Muscle of leg (tissue), 16 donors: ENCODE measurements at places on chromosomes 6 and 20. TPM values are rescaled to one million over a fixed set of nuclear protein-coding genes. Genes with fewer than 3 reads are reported as not detected.
A peak's percentile ranks its signal among the peaks of the same experiment; 100 is the strongest.

DNA sequence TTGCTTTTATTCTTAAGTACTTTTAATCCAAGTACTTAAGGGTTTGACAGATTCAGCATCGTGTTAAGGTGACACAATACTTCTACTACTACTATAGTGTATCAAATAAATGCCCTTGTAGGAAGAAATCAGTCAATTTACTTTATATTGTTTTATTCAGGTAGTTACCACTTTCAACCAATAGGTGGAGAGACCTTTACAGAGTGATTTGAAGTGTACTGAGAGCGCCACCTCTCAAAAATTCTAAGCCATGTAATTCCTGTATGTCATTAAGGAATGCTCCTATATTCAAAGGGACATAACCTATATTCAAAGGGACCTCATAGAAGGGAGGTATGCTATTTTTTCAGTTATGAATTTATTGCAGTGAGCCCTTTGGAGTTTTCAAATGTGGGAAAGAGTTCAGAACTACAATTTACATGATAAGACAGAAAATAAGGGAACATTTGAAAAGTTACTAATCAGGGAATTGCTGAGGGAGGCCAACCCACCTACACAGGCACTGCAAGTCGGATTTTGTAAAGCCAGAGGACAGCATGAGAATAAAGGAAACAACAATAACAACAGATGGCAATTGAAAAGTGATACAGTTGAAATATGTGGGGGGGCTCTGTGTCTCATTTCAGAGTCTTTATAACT lies 955.6 kb downstream of the TBC1D32 start:
- H3K4me3 ChIP-seq = no peak overlapping the region
- no peaks in the 10 kb centered on the region for H3K36me3 ChIP-seq
- no peaks in the 10 kb centered on the region for H3K27me3 ChIP-seq
- H3K4me1 ChIP-seq = no peaks in the 10 kb centered on the region
- H3K27ac ChIP-seq = no peak overlapping the region

DNA sequence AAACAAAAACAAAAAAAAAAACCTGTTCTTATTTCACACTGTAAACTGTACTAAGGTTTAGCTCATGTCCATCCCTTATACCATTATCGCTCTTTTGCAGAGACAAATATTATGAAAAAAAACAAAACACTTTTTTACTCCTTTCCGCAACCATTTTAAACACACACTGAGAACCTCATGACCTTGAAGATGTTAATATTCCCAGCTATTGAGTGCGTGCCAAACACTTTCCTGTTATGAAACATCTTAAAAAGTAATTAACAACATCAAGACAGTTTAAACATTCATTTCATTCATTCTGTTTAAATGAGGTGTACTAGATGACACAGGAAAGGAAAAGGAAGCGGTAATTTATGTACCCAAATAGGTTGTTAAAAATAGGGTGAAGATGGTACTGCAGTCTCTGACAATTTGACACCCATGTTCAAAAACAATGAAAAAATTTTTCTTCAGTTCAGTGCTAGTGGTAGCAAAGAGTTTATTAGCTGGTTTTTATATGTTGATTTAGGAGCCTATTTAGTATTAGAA lies 3.9 kb upstream of the ARHGAP18 start:
- H3K27me3 ChIP-seq = no peaks in the 10 kb centered on the region
- no peak overlapping the region for H3K4me3 ChIP-seq
- no peak overlapping the region for H3K27ac ChIP-seq

The GPR6 gene
- total RNA-seq = not detected

The HS3ST5 gene
- 0.58 TPM for total RNA-seq

The CLPSL1 gene
- total RNA-seq = not detected

The BEND6 gene
- 0.27 TPM for total RNA-seq

DNA sequence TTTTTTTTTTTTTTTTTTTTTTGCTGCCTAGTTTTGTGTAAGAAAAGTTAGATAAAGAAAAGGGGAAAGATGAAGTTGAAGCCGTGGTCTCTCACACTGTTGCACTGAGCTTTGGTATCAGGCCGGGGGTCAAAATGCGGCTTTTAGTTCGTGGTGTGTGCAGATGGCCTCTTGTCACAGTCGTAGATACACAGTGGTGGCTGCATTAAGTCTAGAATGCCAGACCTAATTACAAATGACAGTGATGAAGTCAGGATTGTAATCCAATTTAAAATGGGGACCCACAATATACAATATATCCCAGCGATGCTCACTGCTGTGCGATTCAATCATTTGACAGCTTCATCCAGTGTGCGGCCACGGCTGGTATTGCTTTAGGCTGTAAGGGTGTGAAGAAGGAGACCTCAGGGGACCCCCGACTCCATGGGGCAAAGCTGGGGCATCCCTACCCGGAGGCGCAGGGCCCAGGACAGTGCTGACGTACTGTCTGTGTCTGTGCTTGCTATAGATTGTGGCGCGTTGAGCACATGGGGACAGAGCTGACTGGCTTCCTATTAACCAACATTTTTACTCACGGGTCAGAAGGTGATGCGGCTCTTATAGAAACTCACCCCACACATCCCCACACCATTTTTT lies 210.0 kb upstream of the SOX4 start:
- H3K36me3 ChIP-seq = no peaks in the 10 kb centered on the region
- no peaks in the 10 kb centered on the region for H3K4me1 ChIP-seq
- no peak overlapping the region for H3K27ac ChIP-seq
- H3K27me3 ChIP-seq = no peaks in the 10 kb centered on the region

DNA sequence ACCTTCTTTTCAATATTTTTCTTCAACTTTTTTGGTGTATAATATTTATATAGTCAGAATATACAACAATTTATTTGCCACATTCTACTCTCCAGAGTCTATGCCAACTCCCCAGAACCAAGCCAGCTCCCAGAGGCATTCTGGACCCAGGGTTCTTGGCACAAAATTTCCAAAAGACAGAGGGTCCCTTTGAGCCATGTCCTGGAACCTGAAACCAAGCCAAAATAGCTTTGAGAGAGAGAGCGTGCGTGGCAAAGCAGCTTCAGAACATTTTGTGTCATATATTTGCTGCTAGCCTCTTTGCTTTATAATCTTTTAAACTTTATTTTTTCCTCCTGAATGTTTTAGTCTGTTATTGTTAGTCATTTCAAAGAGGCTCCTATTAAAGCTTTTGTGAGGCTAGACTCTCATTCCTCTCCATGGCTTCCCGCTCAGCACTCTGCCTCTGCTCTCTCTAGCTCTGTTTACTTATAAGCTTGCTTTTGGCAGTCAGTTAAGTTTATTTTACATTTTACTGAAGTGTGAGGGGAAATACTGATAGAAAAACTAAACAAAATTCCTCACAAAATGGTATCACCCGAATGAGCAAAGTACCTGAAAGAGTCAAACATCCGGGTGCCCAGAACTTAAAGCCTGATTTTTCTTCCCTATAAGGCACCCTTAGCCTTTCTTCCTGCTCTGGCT lies 605.1 kb upstream of the ID4 start:
- no peaks in the 10 kb centered on the region for H3K36me3 ChIP-seq
- H3K27me3 ChIP-seq = no peaks in the 10 kb centered on the region
- H3K27ac ChIP-seq = no peak overlapping the region
- no peak overlapping the region for H3K4me3 ChIP-seq
- peak; percentile 28 for DNase-seq
- H3K4me1 ChIP-seq = no peaks in the 10 kb centered on the region

DNA sequence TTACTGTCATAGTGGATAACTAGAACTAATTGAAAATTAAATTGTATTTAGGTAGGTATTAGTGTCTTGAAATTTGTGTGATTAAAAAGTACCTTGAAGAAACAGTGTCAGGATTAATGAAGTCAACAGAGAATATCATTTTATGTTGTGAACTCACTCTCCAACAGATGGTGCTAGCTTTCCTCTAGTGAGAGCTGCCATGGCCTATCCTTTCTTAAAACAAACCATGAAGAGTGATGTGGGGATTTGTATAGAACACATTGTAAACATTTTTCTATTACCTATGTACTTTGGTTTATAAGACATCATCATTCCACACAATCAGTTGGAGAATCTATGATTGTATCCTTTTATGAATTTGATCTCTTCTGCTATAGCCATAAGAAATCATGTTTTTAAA lies 4.8 kb upstream of the SRSF12 start:
- H3K4me1 ChIP-seq = peaks cover 3% of the 10 kb centered on the region
- H3K27me3 ChIP-seq = no peaks in the 10 kb centered on the region
- peak; percentile 60 for DNase-seq
- no peaks in the 10 kb centered on the region for H3K36me3 ChIP-seq

DNA sequence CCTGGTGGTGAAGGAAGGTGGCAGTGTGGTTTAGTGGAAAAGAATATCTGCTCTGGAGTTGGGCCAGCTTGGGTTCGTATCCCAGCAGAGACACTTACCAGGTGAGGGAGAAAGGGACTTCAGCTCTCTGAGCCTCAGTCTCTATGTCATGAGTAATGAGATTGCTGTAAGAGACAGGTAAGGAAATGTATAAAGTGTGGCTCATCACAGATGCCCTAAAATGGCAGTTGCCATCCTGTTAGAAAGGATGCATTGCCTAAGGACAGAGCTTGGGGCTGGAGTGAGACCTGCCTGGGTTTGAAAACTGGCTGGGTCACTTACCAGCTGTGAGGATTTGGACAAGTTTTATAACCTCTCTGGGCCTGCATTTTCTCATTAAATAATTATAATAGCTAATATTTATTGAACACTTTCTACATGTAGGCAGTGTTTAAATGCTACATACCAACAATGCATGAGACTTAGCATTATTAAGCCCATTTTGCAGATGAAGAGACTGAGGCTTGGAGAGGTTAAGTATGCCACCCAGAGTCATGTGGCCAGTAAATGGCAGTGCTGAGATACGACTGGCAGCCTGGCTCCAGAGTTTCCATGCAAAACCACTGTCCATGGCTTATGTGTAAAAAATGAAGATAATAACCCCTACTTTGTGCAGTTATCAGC lies 157.0 kb downstream of the SOBP start:
- no peak for DNase-seq
- peak overlapping the region; percentile 31 for H3K27ac ChIP-seq
- no peaks in the 10 kb centered on the region for H3K27me3 ChIP-seq
- H3K4me3 ChIP-seq = no peak overlapping the region
- H3K36me3 ChIP-seq = peaks cover 10% of the 10 kb centered on the region
- H3K4me1 ChIP-seq = peaks cover 38% of the 10 kb centered on the region

DNA sequence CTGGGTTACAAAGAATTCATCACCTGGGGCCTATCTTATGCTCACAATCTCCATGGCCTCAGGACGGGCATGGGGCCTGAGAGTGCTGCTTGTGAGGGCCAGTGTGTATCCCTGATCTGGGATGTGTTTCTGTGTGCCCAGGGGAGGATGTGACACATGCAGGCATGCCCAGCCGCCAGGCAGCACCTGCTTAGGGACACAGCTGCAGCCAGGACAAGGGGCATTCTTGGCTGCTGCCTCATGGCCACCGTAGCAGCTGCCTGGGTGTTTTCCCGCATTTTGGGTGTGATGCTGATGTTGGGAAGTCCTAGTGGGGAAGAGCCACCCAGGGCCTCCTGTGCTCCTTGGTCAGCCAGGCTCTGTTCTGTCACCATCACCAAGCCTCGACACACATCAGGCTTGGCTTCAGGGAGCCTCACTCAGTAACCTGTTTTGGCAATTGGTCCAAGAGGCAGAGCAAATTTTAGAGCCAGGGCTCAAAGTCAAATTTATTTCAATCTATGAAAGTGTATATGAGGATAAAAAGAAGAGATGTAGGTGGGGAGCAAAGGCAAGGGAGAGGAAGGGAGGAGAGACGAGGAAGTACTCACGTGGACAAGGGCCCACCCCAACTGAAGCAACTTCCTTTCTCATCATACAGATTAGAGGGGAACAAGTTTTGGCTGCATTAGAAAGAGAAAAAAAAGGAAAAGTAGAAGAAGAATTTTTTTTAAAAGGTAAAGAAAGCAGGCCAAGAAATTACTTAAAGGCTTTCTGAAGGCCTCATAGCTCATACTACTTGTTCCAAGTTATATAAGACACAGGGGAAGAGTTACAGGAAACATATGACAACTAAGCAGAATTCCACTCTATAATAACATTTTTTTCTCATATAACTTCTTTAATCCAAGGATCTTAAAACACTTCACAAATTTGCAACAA lies 269.9 kb upstream of the SUPT3H start:
- no peak overlapping the region for H3K4me3 ChIP-seq
- H3K4me1 ChIP-seq = peaks cover 22% of the 10 kb centered on the region
- peak overlapping the region; percentile 66 for H3K27ac ChIP-seq
- peak; percentile 70 for DNase-seq

The PAX1 gene
- total RNA-seq = 0.58 TPM

DNA sequence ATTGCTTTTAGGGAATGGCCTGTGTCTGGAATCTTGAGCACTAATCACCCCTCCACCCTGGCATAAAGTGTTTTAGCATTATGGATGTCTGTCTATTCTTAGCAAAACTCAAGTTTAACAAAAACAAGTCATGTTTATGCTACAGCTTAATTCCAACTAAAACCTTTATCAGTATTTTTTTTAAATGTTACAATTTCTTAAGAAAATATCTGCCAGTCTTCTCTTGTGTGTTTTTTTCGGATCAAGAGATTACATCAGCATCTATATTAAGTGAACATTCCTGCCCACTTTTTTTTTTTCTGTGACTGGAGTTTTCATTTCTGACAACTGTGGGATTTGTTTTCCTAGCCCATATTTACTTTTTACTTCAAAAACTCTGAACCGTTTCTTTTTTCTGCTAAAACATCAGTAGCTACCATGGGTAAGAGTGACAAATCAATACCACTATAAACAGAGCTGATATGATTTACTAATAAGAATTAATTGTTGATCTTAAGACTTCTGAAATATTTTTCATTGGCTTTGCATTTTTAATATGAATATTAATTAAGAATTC lies 94.3 kb downstream of the EDN1 start:
- DNase-seq = no peak
- no peaks in the 10 kb centered on the region for H3K27me3 ChIP-seq
- H3K4me1 ChIP-seq = no peaks in the 10 kb centered on the region
- no peak overlapping the region for H3K27ac ChIP-seq
- no peak overlapping the region for H3K4me3 ChIP-seq

The DOK5 gene
- 15.9 TPM for total RNA-seq

DNA sequence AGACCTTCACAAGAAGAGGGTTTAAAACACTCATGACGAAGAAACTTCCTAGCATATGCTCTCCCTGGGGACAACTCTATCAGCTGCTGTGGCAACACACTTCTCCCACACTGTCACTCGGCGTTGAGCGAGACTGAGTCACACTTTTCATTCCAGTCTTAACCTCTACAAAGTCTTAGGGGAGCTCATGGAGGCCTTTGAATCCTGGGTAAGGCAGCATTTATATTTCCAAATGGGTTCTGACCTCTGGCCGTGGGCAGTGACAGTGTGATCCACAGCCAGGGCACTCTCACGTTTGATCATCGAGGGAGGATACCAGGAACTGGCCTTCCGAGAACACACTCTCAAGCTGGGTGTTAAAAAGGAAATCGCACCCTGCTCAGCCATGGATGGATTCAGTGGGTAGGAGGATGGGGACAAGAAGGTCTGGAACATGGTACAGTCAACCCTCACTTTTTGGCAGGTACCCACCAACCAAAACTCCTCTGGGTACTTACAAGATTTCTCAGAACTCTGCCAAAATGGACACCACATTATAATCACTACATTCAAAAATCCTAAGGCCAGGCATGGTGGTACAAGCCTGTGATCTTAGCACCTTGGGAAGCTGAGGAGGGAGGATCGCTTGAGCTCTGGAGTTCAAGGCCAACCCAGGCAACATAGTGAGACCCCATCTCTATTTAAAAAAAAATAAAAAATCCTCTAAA lies 19.6 kb downstream of the RRBP1 start:
- peaks cover 25% of the 10 kb centered on the region for H3K36me3 ChIP-seq
- H3K27me3 ChIP-seq = no peaks in the 10 kb centered on the region
- no peak overlapping the region for H3K4me3 ChIP-seq
- peak overlapping the region; percentile 11 for H3K27ac ChIP-seq
- H3K4me1 ChIP-seq = peaks cover 32% of the 10 kb centered on the region
